ENCODE measurements at places on chromosomes 7 and 10.
A peak's percentile ranks its signal among the peaks of the same experiment; 100 is the strongest.

- DNase-seq: no peak
Measured at GRCh38 chr10:36679554-36679953, 445.8 kb upstream of the ANKRD30A start.

DNA sequence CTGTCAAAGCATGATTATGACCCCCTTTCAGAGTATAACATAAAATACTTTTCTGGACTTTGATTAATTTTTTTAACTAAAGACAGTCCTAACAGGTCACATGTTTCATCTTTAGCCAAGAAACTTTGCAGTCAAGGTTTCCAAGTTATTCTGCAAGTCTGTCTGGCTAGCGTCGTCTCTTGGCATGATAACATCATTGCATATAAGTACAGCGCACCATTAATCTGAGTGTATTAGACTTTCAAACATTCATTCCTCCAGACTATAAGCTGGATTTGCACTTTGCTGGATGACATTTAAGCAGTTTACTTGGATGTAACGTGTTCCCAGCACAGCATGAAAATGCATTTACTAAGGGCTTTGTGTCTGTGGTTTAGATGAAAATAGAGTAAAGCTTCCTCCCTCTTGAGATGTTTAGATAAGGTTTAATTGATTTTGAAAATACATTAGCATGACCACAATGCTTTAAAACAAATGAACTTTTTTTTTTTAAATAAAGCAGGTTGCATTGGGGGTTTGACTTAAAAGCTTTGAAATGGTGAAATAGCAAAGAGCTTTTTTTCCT is 349.0 kb upstream of the MTPN start:
- no peak for DNase-seq

GRCh38 chr7:31100445-31100844 is 48.3 kb downstream of the ADCYAP1R1 start:
- DNase-seq: no peak

DNA sequence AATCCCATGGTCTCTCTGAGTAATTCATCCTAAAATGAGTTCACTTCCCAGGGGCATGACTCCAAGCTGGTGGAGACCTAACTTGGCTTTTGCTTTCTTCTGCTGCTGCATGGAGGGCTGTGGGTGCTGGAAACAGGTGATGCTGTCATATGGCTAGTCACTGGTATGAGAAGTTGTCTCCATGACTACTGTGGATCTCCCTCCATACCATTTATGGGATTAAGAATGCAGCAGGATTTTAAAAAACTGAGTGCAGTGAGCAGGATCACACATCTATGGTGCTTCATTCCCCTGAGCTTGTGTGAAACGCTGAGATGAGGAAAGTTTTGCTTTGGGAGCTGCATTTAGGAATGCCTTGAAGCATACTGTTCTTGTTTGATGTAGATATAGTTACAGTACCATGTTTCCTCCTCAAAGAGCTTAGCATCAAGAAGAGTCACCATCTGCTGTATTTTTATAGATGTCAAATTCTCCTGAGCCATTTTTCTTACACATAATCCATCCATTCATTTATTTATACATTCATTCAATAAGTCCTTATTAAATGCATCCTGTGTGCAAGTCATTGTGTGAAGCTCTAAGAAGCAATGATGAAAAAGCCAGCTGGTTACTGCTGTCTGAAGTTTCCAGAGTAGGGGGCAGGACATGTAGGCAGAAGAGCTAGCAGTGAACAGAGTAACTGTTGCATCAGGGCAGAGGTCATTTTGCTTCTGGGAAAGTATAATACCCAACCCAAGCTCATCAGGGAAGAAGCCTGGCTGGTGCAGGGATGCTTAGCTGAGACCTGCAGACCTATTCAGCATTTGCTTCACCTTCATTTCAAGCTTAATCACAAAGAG is 534.8 kb downstream of the AUTS2 start:
- no peak for DNase-seq

- no peak for DNase-seq
Measured at GRCh38 chr7:157824819-157825121, 488.0 kb downstream of the DNAJB6 start.

GRCh38 chr10:11034762-11035161 is 17.1 kb downstream of the CELF2 start:
- DNase-seq: no peak

GRCh38 chr10:78542141-78542489 is 508.5 kb downstream of the RPS24 start:
- no peak for DNase-seq

GRCh38 chr10:27747096-27747451 is 1.5 kb upstream of the MKX start:
- DNase-seq: no peak

- no peak for DNase-seq
Measured at GRCh38 chr7:78130446-78131215, 332.1 kb downstream of the PHTF2 start.

DNA sequence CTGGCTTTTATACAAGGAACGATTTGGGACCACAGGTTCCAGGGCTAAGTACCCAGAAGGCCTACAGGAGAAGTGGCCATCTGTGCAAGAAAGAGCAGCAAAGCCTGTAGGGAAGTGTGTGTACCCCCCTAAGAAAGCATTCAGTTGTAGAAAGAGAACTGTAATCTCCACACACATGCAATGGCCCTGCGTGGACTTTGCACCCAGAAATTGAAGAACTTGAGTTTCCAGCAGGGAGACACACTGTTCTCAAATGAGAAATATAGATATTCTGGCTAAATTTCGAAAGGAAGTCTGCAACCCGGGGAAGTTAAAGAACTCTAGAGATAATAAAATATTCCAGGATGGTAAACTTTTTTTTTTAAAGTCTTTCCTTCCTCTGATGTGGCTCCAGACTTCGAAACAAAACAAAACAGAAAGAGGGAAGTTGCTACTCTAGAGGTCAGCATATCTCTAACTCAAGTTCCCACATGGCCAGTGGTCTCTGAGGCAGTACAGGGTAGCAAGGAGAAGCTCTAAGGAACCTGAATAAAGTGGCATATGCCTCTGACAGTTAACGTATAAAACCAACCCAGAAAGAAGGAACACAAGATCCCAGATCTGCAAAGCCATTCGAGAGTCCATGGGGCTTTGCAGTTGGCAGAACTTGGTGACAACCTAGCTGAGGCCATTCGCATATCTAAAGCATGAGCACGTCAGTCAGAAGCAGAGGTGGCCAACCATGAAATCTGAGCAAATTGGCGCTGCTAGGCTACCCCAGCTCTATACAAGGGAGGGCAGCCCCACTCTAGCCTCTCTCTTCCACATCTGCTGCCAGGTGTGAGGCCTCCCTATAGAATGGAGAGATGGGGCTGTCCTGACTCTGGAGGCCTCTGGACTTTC is 56.6 kb downstream of the ELMO1 start:
- peak; percentile 82 for DNase-seq

GRCh38 chr7:104552102-104552501 is 223.7 kb downstream of the LHFPL3 start:
- DNase-seq: peak; percentile 33

DNA sequence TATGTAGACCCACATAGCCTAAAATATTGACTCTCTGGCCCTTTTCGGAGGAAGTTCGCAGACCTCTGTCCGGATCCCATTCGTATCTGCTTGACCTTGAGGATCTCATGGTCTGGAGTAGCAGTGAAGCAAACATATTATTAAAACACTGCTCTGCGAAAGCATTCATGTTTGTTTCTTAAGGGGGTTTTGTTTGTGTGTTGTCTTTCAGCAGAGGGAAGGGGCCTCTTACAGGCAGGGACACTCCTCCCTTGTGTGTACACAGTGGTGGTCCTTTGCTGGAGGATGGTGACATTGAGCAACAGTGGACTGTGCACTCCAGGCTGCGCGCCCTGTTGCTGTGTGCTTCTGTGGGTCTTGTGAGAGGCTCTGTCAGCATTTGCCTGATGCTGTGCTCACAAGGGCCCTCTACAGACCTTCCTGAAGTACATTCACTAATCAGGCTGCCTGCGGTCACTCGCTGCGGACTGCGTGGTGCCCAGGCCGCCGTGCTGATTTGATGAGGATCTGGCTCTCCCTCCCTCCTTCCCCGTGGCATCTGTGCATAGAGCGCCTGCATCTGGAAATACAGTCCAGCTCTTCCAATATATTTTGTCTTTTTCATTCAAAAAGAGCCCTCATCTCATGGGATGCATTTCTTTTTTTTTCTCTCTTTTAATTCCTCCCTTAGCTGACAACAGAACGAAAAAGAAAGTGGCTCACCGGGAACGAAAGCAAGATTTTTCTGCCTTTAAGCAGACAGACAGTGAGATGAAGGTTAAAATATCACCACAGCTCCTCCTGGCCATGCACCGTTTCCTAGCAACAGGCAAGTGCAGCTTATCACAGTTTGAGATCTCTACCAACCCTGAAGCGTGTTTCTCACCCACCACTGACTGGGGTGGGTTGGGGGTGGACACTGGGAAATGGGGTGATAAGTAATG is 135.8 kb downstream of the CNNM2 start:
- DNase-seq: peak; percentile 93

DNA sequence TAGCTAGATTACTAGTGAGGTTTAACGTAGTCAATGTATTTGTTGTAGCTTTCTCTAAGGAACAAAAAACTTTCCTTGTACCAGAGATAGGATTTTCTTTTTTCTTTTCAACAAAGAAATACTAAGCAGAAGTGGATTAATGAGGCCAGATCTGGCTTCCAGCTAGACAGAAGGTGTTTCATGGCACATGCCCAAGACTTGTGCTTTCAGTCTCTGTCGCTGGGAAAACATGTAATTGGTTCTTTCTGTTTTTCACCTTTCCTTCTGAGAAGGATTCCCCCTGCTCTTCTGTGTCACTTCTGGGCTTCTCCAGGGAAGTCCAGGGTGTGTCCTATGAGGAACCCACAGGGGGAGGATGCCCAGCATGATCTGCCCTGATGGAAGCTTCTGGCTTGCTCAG is 492.2 kb downstream of the CCSER2 start:
- DNase-seq: no peak

DNA sequence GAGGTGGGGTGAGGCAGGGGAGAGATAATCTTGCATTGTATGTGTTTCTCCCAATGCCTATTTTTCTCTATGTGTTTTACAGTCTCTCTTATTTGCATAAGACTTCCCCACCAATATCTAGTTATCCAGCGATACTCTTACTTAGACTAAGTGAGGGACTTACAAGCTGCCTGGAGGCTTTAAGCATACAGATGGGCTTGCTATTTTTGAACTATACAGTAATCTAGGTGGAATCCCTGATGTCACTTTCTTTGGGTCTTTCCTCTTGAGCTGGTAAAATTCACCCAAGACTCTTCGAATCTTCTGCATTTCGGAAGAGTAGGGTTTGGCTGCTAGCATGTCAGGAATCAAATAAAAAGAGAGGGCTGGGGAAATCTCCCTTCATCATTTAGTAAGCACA is 76.6 kb downstream of the NDUFB2 start:
- DNase-seq: no peak

DNA sequence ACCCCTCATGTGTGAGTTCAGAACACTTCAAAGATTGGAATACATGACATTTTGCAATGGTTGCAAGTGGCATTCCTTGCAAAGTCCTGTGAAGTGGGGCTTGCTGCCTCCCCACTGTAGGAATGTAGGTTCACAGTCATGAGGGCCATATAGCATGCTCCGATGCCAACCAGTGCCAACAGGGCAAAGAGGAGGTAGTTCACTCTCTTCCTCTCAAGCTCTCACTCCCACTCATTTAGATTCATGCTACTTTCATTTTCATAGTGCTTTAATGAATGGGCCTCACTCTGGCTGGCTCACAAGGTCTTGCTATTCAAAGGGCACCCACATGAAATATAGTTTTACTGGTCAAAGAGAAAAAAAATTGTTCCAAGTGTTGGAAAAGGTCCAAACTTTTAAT is 169.9 kb upstream of the AOAH start:
- peak; percentile 1 for DNase-seq

DNA sequence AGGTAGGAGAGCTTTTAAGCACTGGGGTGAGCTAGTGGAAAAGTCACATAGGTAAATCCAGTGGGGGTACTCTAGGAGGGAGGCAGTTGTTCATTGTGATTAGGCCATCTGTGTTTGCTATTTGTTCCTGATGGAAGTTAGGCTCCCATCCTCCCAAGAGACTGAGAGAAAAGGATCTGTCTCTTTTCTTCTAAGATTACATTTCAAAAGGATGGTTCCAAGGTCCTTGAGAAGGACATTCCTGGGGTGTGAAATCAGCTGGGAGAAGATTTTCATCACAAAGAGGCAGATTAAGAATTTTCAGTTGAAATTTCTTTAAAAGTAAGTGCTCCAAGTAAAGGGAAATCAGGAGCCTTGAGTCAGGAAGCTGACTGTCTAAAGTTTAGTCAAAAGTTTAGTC is 210.8 kb upstream of the CSTF2T start:
- no peak for DNase-seq

- no peak for DNase-seq
Measured at GRCh38 chr10:114953047-114953446, 15.1 kb downstream of the TRUB1 start.

DNA sequence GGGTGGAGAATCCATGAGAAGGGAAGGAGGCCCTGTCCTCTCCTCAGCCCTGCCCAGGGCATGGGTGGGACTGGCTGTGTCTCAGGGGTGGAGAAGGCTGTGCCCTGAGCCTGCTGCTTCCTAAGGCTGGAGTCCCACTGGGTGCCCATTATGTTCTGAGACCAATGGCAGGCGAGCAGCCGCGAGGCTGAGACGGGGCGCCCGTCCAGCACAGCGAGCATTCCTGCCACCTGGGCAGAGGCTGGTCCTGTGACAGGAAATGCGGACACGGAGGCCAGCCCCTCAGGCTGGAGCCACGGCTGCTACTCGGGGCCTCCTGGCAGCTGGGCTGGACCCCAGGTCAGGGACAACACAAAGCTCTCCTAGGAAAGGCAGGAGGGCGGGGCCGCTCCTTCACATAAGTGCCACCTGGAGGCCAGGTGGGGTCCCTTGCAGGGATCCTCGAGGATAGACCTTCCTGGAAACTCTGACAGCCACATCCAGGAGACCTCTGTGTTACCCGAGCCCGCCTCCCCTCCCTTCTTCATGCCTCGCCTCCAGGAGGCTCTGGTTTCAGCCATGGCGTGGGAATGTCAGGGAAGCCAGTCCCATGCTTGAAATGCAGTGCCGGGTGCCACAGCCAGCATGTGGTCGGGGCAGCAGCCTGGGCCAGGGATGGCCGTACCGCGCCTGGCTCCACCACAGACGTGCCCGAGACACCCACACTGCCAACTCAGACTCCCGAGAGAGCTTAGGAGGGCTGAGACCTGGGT is 173.9 kb downstream of the USP6NL start:
- no peak for DNase-seq

- DNase-seq: no peak
Measured at GRCh38 chr10:77873536-77874380, 52.8 kb downstream of the DLG5 start.

GRCh38 chr10:118668228-118668952 is 72.9 kb upstream of the PRLHR start:
- no peak for DNase-seq

- DNase-seq: no peak
Measured at GRCh38 chr7:107312418-107312817, 143.6 kb downstream of the HBP1 start.

- no peak for DNase-seq
Measured at GRCh38 chr7:154795014-154795413, 207.9 kb downstream of the PAXIP1 start.

DNA sequence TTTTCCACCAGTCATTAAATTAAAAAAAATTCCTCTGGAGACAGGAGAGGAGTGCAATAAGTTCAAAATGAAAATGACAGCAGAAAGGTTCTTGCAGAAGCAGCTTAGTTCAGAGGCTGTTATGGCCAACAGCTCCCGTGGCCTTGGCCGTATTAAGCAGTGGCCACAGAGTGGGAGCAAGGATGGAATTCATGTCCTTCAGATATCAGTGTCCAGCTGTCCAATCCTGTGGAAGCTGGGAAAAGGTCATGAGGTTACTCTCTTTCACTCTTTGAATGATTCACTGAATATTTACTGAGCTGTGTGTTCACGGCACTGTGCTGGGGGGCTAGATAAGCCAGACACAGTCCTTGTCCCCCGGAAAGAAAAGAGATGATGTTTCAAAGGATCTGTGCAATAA is 231.8 kb downstream of the BMPER start:
- no peak for DNase-seq

- no peak for DNase-seq
Measured at GRCh38 chr7:137877027-137877675, 30.4 kb upstream of the DGKI start.

Measured in OCI-M1 (cell line).